ENCODE measurements at places on chromosomes 7 and 10.
A peak's percentile ranks its signal among the peaks of the same experiment; 100 is the strongest.

DNA sequence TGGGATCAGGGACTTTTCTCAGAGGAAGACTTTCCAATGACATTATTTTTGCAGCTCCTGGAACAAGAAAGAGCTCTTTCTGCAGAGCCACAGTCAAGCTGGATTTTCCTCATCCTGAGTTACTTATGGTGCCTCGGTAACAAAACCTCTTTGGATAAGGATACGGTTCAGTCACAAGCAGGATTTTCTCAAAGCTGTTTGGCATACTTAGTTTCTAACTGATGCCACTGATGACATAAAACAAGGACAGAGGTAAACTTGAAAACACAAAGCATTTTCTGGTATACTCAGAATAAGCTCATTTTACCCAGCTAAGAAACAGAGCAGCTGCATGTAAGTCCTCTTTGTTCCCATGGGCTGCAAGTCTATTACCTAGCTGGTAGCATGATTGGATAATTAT is 340.9 kb upstream of the MEOX2 start:
- no peak for DNase-seq

DNA sequence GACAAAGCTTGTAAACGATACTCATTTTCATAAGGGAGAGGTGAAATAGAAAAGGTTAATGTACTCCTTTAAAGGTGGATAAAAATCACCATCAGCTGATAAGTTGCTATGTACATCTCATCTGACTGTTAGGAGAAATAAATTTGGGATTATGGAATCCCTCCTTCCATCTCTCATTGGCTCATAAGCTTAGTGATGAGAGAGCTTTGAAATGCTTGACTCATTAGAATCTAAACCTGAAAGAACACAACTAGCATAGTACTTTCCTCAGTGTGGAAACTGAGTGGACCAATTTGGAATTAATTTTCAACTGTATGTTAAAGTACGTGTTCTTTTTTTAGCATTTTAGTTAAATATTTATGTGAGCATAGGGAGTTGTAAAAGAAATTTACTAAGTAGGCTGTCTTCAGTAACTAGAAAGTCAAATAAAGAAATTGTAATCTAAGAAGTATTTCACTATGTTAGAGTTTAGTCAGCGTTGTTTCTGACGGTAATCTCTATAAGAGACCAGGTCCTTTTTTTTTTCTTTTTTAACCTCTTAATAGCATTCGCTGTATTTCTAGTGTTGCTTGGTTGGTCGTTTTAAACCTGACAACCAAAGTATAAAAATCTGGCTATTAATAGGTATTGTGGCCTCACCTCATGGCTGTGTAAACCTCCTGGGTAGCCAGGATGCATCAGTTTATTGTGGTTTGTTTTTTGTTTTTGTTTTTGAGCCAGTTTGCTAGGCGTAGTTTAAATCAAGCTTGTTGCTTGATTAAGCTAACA is 34.4 kb downstream of the FHIP2A start:
- DNase-seq, result peak; percentile 23

DNA sequence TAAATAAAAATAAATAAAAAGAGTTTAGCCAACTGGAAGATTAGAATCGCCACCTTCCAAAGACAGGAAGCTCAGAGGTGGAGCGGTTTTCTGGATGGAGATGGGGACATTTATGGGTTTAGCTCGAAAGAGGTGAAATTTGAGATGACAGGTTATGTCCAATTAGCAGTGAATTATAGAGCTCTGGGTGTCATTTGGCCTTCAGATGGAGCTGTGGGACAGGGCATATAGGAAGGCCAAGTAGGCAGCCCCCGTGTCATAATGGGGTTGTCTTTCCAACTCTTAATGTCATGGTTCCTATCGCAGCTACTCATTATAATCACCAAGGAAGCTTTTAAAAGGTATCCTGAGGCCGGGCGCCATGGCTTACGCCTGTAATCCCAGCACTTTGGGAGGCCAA is 21.0 kb upstream of the EEPD1 start:
- no peak for DNase-seq

GRCh38 chr7:20267482-20267881 is 50.3 kb upstream of the MACC1 start:
- DNase-seq, result no peak

GRCh38 chr10:30986053-30986555 is 45.6 kb downstream of the ZNF438 start:
- DNase-seq, result peak; percentile 67

DNA sequence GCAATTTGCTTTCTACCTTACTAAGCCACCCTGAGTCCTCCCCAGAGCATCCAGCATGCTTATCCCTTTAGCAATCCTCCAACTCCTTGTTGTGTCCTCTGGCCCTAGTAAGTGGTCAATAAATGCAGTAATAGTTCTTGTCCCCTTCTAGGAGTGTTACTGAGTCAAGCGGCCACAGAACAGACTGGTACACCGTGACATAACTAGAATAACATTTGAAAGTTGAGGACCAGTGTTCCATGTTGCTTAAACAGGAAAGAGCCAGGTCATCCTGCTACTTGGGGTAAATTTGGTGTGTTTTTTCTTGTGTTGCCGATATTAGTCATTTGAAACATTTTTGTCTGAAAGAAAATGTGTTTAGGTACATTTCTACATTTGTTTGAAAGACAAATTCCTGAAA is 4.8 kb upstream of the CDK6 start:
- no peak for DNase-seq

DNA sequence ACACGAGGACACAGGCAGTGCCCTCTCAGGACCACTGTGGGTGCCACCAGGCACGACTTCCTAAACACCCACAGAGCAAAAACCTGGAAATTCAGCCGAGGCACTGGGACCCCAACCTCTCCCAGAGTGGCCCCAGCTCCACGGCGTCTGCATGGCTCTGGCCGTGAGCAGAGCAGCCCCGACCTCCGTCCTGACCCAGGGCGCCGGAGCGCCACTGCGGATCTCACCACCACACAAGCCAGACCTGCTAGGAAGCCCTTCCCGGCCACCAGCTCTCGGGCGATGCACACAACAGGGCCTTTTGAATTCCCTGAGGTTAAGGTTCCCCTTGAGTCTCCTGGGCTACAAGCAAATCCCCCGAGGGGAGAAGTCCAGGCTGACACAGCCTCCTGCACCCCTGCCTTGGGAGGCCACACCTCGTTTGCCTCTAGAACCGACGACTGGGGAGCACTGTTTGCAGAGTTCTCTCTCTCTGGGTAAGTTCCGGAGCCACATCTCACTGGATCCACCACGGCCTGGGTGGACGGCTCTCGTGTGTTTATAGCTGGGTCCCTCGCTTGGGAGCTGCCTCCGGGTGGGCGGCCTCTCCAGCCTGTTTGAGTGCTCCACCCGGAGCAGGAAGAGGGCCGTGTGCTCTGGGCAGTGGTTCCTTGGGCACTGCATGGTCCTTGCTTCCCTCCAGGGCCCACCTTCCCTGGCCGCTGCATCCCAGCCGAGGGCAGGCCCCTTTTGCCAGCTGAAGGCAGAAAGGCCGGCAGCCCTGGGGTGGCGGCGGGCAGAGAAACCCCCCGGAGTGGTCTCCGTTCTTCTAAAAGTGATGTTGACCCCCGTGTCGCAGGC is 15.5 kb upstream of the PSMG3 start:
- DNase-seq, result no peak

DNA sequence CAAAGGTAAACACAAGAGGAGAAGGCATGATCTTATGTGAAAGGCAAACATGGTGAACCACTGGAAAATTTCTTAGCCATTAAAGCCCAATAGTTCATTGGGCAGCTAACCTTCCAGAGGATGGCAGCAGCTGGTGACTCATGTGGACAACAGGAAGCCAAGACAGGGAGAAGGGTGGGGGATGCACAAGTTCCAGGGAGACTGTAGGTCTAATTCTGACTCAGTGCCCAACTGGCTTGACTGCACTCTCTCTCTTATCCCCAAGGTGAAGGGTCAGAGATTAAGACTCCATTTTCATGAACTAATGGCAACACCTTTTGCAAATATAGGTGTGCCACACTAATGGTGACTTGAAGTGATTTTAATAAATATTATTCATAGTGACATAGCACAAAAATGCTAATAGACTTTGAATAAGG is 47.9 kb upstream of the SLC35B4 start:
- DNase-seq, result peak; percentile 24

DNA sequence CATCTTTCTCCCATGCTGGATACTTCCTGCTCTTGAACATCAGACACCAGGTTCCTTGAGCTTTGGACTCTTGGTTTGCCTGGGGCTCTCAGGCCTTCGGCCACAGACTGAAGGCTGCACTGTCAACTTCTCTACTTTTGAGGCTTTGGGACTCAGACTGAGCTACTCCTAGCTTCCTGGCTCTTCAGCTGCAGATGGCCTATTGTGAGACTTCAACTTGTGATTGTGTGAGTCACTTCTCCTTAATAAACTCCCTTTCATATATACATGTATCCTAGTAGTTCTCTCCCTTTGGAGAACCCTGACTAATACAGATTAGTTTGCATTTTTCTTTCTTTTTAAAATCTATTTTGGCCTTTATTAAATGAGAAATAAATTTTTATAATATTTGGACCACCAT is 276.2 kb upstream of the SEMA3C start:
- DNase-seq, result no peak

DNA sequence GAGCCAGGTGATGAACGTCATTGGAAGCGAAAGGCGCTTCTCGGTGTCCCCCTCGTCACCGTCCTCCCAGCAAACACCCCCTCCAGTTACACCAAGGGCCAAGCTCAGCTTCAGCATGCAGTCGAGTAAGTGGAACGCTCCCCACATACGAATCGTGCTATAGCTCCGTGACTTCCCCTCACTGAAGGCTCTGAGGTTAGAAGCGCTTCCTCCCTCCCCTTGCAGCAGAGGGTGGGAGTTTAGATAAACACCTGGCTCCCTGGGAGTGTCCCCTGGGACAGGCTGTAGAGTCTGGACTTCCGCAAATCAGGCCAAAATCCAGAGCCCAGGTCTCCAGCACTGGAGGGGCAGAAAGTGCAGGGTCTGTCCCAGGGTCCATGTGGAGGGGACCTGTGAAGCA is 105.0 kb upstream of the NPS start:
- no peak for DNase-seq

DNA sequence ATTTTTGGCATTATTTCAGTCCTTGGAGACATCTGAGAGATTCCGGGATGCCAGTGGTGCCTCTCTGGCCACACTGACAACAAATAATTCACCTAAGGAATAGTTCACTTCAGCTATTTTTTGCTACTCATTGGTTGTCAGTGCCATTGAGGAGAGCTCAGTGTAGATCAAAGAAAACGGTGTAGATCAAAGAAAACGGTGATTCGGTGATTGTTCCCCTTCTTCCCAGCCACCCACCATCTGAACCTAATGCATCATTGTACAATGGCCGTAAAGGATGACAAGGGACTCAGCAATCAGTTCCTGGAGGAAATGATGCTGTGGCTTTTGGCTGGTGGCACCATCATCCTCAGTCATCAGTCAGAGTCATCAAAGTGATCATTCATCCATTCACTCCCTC is 80.6 kb downstream of the PTPRZ1 start:
- no peak for DNase-seq

Data from HS-5 (cell line).